Fibroblast of skin of abdomen (primary cell): ENCODE measurements at places on chromosomes 3 and 15.

- peak; percentile 95 for DNase-seq
Measured at GRCh38 chr15:22872936-22873701, 34.7 kb downstream of the NIPA2 start.

DNA sequence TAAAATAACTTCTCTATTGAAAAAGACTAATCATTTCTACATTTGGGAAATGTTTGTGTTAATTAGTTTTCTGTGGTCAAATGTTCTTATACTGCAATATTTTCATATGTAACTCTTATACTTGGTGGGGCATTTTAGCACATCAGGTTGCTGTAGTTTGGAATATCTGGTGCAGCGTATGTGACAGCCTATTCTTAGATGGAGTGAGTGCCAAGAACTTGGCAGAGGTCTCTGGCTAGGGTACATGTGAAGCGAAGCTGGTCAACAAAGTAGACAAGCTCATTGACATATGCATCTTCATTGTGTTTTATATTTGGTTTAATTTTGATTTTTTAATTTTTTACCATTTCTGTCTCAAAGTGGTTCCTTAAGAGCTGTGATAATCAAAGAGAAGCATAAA is 53.2 kb downstream of the CHAC1 start:
- no peak for DNase-seq

DNA sequence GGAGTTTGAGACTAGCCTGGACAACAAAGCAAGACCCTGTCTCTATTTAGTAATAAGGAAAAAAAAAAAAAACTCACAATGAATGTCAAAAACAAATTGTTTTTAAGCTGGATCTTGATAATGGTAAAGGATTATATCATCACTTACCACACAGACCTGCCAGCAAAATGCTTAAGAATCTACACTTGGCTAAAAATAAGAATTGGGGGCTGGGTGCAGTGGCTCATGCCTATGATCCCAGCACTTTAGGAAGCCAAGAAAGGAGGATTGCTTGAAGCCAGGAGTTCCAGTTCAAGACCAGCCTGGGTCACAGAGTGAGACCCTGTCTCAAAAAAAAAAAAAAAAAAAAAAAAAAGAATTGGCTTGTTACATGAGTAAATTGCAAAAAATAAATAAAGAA is 31.0 kb downstream of the ACAP2 start:
- DNase-seq, result peak; percentile 71

DNA sequence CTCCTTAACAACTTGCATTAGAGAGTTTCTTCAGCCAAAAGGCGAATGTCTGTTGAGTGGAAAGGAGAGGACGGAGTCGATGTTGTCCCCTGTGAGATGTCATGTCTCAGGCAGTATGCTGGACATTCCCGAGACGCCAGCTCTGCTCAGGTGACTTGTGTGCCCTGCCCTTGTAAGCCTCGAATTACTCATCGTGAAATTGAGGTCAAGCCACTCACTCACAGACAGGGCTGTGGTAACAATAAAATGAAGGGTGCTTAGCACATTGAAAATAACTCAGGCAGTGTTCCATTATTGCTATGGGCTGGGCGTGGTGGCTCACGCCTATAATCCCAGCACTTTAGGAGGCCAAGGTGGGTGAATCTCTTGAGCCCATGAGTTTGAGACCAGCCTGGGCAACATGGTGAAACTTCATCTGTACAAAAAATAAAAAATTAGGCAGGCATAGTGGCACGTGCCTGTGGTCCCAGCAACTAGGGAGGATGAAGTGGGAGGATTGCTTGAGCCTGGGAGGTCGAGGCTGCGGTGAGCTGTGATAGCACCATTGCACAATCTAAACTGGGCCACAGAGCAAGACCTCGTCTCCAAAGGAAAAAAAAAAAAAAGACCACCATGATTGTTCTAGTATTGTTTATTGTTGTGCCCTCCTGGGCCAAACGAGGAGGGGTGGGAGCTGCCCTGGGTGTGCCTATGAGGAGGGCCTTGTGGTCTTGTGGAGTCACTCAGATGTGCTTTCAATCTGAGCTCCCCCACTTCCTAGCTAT is 214.4 kb downstream of the THSD4 start:
- peak; percentile 44 for DNase-seq

DNA sequence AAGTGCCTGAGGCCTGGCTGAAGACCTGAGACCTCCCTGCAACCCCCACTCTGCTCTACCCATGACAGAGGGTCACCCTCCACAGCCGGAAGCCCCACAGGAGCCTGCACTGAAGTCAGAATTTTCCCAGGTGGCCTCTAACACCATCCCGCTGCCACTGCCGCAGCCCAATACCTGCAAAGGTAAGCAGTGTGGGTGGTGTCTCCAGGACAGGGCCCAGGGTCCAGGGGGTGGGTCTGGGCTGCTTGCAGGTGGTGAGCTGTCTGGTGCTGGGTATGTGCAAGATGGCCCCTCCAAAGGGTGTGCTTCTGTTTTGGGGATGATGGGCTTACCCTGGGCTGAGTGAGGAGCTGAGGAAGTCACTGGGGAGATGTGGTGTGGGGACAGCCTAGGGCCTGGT is 69.9 kb downstream of the FBLN2 start:
- DNase-seq, result no peak

DNA sequence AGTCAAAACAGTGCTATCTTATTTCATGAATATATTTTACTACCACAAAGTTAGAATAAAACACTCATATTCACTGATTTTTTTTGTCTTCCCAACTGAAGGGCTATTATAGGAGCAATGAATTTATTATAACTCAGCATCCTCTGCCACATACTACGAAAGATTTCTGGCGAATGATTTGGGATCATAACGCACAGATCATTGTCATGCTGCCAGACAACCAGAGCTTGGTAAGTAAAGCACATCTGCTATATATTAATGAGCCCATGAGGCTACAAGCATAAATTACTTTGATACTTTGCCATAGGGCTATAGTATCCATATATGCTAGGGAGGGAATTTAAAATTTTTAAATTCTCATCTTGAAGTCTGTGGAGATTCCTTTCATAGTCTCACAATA is 95.9 kb downstream of the FEZF2 start:
- peak; percentile 81 for DNase-seq

- no peak for DNase-seq
Measured at GRCh38 chr3:159144891-159145290, 343.0 kb downstream of the MFSD1 start.

GRCh38 chr3:116393199-116393598 is 52.1 kb downstream of the LSAMP start:
- DNase-seq, result no peak

DNA sequence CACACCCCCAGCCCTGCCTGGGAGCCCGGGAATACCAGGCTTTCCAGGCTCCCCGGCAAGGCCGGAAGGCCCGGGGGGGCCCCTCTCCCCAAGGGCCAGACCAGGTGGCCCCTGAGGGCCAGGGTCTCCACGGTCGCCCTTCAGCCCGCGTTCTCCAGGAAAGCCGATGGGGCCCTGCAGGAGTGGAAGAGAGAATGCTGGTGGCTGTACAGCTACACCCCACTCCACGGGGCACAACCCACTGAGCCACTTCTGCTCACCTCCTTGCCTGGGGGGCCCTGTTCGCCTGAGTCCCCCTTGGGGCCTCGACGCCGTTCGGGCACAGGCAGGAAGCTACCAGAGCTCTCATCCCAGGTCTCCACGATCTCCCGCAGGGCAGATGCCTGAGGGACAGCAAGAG is 11.8 kb upstream of the UCN2 start:
- no peak for DNase-seq

GRCh38 chr15:85869124-85869523 is 74.4 kb upstream of the KLHL25 start:
- no peak for DNase-seq

GRCh38 chr15:100759698-100760356 is 119.8 kb upstream of the ALDH1A3 start:
- peak; percentile 64 for DNase-seq

DNA sequence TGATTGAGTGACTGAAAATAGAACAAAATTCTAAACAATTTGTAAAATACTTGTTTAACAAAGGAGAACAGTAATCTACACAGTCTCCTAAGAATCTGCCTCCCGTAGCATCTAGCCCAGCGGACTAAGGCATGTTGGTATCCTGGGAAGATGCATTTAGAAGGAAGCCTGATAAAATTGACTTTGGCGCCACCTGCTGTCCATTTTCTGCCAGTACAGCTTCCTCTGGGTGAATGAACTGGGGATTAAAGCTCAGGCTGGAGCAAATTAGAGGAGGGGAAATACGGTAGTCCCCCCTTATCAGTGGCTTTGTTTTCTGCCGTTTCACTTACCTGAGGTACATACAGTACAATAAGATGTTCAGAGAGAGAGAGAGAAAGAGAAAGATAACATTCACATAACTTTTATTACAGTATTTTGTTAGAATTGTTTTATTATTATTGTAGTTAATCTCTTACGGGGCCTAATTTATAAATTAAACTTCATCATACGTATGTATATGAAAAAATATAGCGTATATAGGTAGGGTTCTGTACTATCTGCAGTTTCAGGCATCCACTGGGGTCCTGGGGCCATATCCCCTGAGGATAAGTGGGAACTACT is 191.6 kb downstream of the GAP43 start:
- DNase-seq, result peak; percentile 76

DNA sequence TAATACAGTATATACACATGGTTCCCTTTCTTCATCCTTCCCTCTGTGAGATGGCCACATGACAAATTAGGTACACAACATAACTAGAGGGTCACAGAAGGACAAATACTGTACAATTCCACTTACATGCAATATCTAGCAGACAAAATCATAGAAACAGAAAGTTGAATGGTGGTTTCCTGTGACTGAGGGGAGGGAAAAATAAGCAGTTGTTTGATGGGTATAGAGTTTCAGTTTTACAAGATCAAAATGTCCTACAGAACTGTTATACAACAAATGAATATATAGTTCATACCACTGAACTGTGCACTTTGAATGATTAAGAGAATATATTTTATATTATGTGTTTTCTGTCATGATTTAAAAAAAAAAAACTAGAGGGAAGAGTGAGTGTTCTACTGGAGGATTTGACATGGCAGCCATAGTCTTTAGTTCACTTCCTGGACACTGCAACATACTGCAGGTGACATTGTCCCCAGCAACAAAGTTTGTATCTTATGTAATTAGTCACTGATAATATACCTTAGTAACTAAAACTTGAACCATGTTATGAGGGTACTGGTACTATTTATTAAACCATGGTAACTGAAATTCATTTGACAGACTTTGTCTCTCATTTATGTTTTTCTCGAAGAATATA is 37.2 kb downstream of the CCDC54 start:
- no peak for DNase-seq

DNA sequence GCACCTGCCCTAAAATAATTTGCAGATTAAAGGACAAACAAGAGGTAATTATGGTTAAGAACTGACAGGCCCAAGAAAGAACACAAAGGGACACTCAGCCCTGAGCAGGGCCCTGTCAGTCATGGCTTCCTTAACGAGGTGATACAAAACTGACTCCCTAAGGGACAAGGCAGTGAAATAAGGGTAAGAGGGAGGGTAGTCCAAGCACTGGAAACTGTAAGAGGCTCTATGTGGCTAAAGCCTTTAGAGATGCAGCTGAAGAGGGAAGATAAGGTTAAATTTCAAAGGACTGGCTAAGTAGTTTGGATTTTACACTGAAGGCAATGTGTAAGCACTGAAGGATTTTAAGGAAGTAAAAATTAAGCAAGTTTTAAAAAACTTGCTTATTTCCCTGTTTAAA is 3.9 kb downstream of the ATR start:
- no peak for DNase-seq

- peak; percentile 39 for DNase-seq
Measured at GRCh38 chr3:133895208-133896001, at the start of gene RAB6B. Gene RAB6B, minus strand, starts transcription at chr3:133895882. Its CDS starts 416 bp downstream, at chr3:133895466.

DNA sequence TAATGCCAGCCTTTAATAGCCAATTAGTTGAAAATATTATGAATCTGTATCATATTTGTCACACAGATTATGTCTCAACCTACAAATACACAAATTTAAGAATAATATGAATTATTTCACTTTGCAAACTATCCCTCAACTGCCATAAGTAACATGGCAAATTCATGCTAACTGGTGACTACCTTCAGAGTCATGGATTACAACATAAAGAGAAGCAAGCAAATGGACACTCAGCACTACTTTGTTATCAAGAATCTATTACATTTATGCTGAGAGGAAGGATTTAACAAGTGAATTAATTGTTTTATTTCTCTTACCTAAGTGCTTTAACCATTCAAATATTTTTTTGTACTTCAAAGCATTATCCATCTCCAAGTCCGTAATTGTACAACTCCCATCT is 103.1 kb upstream of the BCL6 start:
- no peak for DNase-seq

- peak; percentile 23 for DNase-seq
Measured at GRCh38 chr15:65903296-65904073, 34.2 kb downstream of the RAB11A start.

DNA sequence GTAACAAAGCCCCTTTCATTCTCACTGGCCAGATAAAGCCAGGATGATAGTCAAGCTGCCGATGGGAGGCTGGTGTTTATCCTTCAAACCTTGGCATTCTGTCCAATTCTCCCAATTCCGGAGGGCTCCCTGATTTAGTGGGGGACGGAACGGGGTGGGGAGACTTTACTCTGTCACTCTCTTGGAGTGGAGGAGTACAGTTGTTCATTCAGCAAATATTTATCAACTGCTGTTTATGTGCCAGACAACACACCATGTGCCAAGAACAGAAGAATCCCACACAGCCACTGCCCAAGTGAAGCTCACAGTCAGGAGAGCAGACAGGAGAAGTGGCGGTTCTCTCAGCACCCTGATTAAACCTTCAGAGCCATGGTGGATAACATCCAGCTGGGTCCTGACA is 63.3 kb downstream of the WNT5A start:
- DNase-seq, result no peak

- DNase-seq, result no peak
Measured at GRCh38 chr3:13277196-13277813, 142.8 kb downstream of the NUP210 start.

DNA sequence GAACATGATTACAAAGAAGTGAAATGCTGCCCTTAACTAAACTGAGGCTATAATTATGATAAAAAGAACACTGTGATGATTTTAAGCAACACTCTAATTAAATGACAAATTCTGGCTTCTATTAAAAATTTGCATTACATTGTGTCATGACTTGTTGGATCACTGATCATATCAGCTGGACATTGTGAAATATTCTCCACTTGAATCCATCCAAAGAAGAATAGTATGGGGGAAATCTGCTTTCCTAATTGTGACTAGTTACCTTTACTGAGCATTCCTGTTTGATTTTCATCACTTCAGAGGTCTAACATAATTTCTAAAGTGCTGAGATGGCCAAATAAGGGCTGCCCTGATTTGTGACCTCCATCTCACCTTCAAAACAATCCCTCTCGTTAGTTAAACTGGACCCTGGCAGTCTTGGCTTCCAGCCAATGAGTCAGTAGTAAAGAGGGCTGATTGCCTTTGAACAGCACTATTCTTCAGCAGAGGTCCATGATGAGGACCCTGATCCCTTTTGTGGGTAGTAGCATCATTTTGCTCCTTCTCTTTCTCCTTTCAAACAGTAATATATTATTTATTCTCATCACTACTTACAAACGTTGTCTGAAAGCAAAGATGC is 53.5 kb upstream of the LEKR1 start:
- no peak for DNase-seq

DNA sequence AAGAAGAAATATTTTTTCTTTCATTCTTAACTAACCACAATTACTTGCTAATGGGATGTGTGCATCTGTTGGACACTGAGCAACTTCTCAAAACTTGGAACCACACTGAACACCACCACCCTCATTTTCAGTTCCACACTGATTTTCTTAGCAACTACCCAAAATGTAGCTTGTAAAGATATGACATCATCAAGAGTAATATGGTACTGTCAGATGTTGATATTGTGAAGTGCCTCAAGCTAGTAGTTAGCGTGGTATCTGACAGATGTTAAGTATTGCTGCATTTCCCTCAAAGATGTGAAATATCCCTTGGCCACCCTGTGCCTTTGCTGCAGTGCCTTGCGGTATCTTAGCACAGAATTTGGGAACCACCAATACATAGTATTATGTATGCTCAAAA is 9.3 kb downstream of the RFTN1 start:
- DNase-seq, result peak; percentile 58

- peak; percentile 92 for DNase-seq
Measured at GRCh38 chr15:48592221-48592731, 53.2 kb downstream of the FBN1 start.
